ENCODE measurements at places on chromosomes 5 and 9.

DNA sequence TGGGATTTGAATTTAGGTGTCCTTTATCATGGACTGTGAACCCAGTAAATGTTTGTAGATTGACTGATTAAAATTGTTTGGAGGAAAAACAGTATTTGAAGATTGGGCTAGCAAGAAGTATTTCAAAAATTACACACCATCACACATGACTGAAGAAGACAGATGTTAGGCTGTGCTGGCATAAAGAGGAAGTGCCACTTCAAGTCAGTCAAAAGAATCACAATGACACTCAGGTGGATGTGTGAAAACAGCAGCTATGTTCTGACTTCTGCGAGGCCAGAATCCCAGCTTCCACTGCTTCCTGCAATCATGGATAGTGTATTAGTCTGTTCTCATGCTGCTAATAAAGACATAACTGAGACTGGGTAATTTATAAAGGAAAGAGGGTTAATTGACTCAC, 393.3 kb downstream of the DMRT2 start:
- no peak for DNase-seq

- no peak for DNase-seq
Observed at GRCh38 chr9:5626727-5627634, 1.9 kb upstream of the RIC1 start.

DNA sequence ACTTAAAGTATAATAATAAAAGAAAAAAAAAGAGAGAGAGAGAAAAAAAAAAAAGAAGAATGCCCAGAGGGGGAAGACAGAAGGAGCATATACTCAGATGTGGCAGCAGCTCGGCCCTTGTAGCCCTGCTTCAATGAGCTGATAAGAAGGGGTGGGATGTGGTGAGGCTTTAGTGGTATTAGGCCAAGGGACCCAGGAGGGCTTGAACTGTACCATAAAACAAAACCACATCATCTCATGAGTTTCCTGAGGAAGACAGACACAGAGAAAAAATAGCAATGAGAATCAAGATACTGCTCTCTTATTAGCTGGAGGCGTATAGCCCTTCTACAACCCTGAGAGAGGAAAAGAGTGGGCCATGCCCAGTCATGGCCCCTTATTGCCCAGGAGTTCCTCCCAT, 72.8 kb downstream of the SLC1A1 start:
- DNase-seq = no peak

GRCh38 chr5:14008819-14009311, 64.4 kb upstream of the DNAH5 start:
- no peak for DNase-seq

DNA sequence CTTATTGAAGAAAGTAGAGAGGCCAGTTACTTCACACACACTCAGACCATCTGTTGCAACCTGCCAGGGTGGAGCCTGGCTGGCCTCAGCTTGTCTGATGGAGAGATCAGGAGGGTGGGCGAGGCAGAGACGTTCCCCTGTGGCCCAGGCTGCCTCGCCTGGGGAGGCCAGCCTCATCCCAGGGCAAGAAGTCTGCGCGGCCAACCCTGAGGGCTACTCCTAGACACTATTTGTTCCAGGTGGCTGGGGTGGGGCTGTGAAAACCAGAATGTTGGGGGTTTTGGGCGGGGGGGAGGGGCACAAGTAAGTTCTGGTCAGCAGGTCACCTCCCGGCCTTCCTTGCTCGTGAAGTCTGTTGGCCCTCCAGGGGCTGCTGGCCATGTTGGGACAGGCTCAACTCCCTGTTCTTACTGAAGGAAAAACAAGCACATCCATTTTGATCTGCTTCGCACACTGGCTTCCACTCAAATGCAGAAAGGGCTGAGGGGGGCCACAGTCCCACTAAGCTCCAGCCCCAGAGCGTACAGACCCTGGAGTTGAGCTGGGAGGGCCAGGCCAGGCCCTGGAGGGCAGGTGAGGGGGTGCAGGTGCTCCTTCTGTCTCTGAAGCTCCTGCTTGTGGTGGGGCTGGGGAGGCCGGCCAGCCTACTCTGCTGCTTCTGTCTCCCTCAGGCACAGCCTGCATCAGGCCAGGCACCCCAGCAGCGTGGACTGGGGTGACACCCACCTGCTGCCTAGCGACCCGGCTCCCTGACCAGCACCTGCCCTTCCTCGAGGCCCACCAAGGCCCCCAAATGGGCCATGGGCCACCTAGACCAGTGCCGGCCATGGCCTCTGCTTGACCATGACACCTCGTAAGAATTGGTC, 46.6 kb downstream of the SECISBP2 start:
- no peak for DNase-seq

Data from stimulated activated CD8-positive, alpha-beta memory T cell treated with anti-CD3 and anti-CD28 coated beads, Interleukin-7, amount 100 ng/mL, for 4 hours (primary cell).